Spinal cord (tissue), 10 donors: ENCODE measurements at places on chromosomes 7 and 10.

- DNase-seq: no peak
These were observed 96.8 kb downstream of the INPP5A start for GRCh38 chr10:132634241-132634946.

DNA sequence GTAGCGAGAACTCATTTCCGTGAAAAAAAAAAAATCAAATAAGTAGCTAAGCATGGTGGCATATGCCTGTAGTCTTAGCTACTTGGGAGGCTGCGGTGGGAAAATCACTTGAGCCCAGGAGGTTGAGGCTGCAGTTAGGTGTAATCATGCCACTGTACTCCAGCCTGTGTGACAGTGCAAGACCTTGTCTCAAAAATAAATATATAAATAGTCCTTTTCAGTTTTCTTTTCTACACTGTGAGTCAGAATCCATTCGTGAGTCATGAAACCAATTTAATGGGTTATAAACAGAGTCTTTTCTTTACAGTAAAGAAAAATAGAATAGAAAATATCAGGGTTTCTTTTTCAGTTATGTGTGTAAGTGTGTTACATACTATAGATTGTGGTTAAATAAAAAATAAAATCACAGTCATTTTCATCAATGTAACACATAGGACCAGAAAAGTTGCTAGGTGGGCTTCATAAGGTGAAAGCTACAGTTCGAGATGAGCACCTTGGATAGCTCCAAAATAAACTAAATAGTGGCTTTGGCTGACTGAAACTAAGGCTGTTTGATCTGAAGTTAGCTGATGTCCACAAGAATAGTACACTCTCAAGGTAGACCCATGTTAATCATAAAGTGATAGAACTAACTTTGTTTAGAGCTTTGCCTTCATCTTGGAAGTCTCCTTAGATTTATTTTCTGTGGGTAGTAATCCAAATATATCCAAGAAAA lies 781.1 kb downstream of the GATA3 start:
- DNase-seq: no peak

- DNase-seq: no peak
These were observed 38.0 kb upstream of the TRUB1 start for GRCh38 chr10:114899982-114900381.

DNA sequence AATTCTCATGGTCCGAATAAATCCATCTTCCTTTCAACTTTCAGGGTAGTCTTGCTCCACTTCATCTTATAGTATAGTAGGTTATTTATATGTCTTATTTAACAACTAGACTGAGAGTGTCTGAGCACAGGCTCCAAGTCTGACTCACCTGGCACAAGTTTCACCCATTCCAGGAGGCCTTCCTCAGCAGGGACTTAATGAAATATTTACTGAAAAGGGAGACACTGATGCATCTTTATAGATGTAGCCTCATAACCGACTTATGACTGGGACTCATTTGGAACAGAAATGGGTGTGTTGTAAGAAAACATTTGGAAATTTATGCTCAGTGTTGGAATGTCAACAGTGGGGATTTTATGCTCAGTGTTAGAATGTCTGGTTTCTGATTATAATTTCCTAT lies 59.9 kb downstream of the CH25H start:
- no peak for DNase-seq

GRCh38 chr10:34406463-34407323 lies 408.4 kb downstream of the PARD3 start:
- no peak for DNase-seq

GRCh38 chr10:18566177-18566576 lies 85.2 kb downstream of the NSUN6 start:
- DNase-seq: no peak

DNA sequence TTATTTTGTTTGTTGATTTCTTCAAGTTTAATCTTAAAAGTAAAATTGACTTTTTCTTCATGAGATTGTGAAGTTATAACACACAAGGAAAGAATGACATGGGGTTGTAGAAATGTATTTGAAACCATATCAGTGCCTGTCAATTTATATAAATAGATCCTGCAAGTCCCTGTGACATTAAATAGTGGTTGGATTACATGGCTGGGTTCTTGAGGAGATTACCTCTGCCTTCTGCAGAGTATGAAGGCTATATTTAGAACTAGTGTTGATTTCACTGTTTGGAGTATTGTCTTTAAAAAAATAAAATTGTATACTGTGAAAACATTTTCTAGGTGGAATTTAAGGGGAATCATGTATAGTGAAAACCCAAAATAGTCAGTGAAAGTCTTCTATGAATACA lies 385.8 kb upstream of the SMIM30 start:
- no peak for DNase-seq

GRCh38 chr10:3749600-3749999 lies 35.4 kb downstream of the KLF6 start:
- no peak for DNase-seq

DNA sequence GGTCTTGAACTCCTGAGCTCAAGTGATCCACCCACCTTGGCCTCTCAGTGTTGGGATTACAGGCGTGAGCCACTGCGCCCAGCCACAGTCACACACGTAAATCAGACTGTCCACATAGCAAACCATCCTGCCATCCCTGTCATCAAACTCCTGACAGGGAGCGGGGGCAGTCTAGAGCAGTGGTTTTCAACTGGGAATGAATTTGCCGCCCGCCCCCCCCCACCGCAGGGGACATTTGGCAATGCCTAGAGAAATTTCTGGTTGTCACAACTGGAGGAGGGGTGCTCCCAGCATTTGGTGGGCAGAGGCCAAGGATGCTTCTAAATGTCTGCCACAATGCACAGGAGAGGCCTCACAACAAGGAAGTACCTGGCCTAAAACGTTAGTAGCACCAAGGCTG lies 24.1 kb downstream of the CAMK2G start:
- DNase-seq: no peak

DNA sequence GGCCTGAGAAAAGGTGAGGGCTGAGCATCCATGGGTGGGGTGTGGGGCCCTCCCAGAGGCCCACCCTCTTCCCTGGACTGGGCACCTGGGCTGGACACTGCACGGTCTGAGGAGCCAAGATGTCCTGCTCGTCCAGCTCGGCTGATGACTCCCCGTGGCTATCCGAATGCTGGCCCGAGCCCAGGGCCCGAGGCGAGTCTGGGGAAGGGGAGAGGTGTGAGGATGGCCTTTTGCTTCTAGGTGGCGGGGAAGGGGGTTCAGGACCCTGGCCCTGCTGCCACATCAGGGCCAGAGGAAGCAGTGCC lies 7.1 kb downstream of the NACAD start:
- no peak for DNase-seq

DNA sequence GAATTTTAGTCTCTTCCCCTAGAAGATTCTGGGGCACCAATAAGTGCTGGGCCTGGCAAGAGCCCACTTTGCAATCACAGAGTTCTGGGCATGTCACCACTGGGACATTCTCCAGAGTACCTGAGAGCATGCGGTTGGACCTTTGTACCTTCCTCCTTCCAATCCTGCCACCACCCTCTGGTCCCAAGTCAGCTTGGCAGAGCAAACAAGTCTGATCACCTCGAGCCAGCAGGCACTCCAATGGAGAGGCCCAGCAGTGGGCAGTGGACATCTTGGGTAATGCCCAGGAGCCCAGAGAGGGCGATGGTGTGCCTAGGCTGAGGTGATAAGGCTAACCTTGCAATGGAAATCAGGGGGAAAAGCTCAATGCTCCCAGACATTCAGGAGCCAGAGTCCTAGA lies 43.4 kb downstream of the SH3PXD2A start:
- DNase-seq: no peak

DNA sequence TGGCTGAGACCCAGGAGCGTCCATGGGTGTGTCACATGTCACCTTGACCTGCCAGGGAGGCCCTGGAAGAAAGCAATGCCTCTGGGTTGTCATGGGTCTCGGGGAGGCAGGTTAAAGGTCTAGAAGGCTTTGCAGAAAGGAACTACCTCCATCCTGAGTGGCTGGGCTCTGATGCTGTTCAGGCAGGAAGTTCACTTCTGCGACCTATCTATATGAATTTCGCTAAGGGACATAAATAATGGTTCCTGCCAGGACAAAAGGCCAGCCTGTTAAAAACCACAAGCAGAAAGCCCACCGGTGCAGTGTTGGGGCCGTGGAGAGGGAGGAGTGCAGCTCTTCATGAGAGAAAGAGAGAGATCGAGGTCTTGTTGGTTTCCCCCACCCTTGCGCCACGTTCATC lies 182.9 kb downstream of the PTPN20 start:
- DNase-seq: no peak

DNA sequence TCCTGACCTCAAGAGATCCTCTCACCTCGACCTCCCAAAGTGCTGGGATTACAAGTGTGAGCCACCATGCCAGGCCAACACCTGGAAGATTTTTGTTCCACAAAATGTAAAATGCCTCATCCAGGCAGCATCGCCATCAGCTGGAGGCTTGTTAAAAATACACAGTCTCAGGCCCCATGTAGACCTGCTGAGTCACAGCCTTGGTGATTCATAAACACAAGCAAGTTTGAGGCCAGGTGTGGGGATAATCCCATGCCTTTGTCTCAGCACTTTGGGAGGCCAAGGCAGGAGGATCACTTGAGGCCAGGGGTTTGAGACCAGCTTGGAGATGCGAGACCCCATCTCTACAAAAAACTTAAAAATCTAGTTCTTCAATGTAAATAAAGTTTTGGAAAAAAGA lies 49.1 kb upstream of the FOXK1 start:
- no peak for DNase-seq

DNA sequence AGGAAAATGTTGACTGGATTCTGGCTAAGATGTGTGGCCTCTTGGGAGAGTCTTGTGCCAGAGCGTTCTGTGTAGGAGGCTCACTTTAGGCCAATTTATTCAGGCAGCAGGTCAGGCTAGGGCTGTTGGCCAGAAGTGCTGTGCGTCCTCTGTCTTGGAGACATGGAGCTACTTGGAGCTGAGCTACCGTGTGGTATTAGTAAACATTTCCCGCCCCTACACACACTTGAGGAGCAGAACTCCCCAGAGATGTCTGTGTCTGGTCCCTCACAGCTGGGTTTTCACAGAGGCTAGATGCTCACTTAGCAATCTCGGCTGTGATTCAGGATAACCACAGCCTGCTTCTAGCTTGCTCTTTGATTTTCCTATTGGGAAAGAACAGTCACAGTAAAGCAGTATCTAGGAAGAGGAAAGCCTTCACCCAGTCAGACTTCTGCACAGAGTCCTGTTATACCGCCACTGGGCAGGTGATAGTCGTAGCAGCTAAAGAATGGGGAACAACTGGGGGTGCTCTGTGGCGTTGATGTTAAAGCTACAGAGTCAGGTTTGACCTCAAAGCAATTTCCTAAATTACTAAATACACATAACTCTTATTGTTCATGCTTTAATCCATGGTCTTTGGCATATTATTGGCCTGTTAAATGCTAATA lies 86.7 kb downstream of the MDFIC start:
- no peak for DNase-seq

DNA sequence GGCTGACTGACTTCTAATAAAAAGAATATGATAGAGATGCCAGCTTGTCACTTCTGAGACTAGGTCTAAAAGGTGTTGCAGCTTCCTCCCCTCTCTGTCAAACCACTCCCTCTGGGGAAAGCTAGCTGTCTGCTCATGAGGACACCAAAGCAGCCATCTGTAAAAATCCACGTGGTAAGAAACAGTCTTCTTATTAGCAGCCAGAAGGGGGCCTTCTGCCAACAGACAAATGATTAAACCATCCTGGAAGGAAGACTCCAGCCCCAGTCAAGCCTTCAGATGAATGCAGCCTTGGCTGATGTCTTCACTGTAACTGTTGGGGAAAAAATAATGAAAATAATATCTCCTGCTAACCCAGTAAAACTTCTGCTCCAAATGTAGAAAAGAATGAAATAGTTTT lies 41.9 kb upstream of the DAGLB start:
- DNase-seq: no peak

DNA sequence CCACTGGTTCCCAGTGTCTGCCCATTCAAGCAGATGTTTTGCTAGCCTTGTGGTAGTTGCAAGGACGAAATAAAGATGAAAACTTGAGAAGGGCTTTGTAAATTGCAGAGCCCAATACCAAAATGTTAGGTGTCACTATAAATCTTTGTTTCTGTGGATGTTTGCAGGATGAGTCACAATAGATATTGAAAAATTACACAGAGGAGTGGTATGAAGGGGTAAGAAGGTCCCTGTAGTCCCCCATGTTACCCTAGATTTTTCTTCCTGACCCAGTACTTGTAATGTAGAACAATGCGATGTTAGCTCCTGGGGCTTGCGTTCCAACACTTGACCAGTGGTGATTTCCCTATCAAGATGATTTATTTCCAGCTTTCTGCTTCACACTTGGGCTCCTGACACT lies 102.6 kb upstream of the LYZL1 start:
- no peak for DNase-seq

GRCh38 chr10:132977807-132978206 lies 35.4 kb upstream of the CFAP46 start:
- no peak for DNase-seq

DNA sequence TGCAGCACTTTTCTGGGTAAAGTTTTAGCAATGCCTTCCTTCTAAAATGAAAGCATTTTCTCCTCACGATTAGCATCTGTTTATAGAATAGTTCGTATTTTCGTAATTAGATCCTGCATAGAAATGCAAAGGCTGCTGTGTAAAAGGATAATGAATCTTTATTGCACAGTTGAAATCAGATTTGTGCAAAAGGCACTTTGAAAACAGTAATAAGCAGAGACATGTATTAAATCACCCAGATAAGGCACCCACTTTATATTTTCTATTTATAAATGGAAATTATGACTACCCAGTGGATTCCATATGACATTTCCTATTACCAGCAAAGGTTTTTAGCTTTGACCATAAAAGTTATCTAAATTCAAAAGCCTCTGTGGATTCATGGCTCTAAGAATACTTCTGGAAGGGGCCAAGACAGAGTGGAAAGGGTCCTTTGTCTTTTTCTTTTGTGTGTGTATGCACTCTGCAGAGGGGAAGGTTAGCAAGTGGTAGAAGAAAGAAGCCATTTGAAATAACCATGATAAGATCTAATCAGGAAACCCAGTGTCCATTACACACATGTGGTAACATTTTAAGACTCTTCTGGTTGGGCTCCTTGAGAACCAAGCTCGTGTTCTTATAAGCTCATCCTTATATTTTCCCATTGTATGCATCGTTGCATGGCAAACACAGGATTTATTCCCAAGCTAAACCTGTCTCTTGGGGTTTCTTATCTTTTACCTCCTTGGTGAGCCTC lies 612.1 kb downstream of the AUTS2 start:
- no peak for DNase-seq

DNA sequence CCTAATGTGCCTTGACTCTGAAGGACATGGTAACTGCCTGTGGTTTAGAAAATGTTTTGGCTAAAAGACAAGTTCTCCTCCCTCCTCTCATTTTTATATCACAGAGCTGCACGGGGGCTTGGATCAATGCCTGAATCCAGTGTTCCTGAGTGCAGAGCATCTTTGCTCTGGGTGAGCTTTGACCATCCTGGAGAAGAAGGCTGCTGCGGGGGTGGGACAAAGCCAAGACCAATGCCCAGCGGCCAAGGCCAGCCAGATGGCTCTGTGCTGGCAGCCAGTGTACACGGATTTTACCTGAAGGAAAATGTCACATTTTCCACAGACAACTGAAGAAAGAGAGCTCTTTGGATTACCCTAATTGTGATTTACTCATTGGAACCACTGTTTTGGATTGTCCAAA lies 102.0 kb upstream of the TARP start:
- DNase-seq: no peak

GRCh38 chr7:136969761-136970160 lies 101.3 kb downstream of the CHRM2 start:
- no peak for DNase-seq
